Upper lobe of right lung (tissue), 1 donor: ENCODE measurements at places on chromosomes 4 and X. TPM values are rescaled to one million over a fixed set of nuclear protein-coding genes. Genes with fewer than 3 reads are reported as not detected.

DNA sequence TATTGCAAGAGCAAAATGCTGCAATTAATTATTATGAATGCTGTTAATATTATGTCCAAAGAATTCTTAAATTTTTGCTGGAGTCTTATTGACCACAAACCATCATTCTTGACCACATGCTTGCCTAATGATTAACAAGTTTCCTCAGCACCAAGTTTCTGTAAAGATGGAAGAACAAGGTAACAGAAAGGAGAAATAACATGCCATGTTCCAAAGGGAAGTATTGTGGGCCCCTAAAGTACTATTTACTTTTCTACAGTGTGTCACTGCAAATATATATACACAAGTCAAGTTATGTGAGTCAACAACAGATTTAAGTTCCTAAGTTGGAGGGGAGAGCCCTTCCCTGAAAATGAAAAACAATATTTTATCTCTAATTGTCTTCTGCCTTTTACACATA is 20.6 kb downstream of the FAM47E start:
- H3K4me1 ChIP-seq: no peaks in the 10 kb centered on the region
- H3K36me3 ChIP-seq: no peaks in the 10 kb centered on the region
- H3K27me3 ChIP-seq: no peaks in the 10 kb centered on the region
- no peak for DNase-seq
- no peak overlapping the region for H3K4me3 ChIP-seq
- H3K27ac ChIP-seq: no peak overlapping the region

DNA sequence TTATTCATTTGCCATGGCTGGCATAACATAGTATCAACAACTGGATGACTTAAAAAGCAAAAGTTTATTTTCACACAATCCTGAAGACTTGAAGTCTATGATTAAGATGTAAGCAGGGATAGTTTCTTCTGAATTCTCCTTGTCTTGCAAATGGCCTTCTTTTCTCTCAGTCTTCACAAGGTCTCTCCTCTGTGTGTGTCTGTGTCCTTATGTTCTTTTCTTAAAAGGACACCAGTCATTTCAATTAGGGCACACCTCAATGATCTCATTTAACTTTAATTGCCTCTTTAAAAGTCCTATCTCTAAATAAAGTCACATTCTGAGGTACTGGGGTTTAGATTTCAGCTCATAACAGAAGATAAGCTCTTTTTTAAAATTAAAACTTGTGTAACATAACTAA is 399.7 kb downstream of the PABPC4L start:
- no peak overlapping the region for H3K4me3 ChIP-seq
- DNase-seq: no peak
- H3K4me1 ChIP-seq: no peaks in the 10 kb centered on the region
- no peaks in the 10 kb centered on the region for H3K36me3 ChIP-seq
- H3K27me3 ChIP-seq: no peaks in the 10 kb centered on the region

HTRA3 gene
- 25.0 TPM for total RNA-seq

DNA sequence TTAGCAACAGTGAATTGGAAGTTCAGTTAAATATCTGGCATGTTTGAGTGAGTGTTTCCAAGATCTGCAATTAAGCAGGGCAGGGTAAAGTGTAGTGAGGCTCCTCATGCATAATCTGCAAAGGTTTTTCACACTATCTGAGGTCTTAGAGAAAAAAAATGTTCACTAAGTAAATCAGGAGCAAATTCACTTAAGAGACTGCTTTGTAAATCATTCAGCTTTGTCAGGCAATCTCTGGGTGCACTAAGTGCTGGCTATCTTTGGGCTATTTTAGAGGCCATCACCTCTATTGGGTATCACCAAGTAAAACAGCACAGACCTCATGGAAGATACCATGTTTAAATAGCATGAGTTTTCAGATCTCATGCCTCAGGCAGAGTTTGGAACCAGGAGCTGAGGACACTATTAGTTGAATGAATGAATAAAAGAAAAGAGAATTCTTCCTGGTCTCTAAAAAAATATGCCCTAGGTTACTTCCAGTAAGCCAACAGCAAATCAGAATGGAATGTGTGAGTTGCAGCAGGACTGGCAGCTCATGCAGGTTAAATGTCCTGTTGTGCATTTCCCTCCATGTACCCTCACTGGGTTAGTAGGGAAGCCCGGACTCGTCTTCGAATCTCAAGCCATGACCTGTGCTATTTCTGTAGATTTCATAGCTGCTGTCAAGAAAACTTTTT is 195.3 kb downstream of the KCNIP4 start:
- no peaks in the 10 kb centered on the region for H3K4me1 ChIP-seq
- no peak overlapping the region for H3K4me3 ChIP-seq

- no peak overlapping the region for H3K4me3 ChIP-seq
- no peaks in the 10 kb centered on the region for H3K4me1 ChIP-seq
- no peaks in the 10 kb centered on the region for H3K36me3 ChIP-seq
- H3K27ac ChIP-seq: no peak overlapping the region
- H3K27me3 ChIP-seq: no peaks in the 10 kb centered on the region
Observed at GRCh38 chr4:96708766-96709165, 868.9 kb downstream of the PDHA2 start.

- no peak overlapping the region for H3K27ac ChIP-seq
- H3K27me3 ChIP-seq: no peaks in the 10 kb centered on the region
- no peak for DNase-seq
- H3K4me1 ChIP-seq: peaks cover 3% of the 10 kb centered on the region
- no peaks in the 10 kb centered on the region for H3K36me3 ChIP-seq
- peak overlapping the region; percentile 56 for H3K4me3 ChIP-seq
Observed at GRCh38 chrX:9785254-9785943, 830 bp upstream of the SHROOM2 start.

DNA sequence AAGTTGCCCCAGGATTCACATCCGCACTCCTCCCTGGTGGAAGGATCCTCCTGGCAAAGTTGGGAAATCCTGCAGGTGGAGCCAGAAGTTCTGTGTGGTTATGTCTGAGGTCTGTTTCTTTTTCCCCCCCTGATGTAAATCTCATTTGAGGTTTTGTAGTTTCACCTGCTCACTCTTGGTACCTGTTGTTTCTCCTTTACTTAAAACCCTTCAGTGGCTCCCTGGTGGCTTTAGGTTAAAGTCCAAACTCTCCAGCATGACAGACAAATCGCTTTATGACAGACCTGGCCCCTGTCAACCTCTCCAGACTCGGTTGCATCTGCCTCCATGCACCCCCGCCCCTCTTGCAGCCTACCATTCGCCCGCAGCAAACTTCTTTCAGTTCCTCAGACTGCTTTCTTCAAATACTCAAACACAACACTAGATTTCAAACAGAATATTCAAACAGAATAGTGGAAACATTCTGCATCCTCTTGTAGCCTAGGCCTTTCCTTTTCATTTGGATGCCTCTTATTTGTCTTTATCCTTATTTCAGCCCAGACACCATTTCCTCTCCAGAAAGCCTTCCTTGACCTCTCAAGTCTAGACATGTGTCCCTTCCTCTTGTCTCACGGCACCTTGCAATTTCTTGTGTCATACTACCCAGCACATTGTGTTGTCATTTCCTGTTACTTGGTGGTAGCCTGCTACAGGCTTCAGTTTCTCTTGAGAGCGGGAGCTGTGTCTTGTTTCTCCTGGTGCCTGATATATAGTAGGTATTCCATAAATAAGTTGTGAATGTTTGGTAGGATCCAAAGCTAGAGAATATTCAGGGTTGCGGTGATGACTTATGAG is 24.8 kb downstream of the IL13RA1 start:
- H3K36me3 ChIP-seq: peaks cover 5% of the 10 kb centered on the region
- no peak overlapping the region for H3K27ac ChIP-seq

DNA sequence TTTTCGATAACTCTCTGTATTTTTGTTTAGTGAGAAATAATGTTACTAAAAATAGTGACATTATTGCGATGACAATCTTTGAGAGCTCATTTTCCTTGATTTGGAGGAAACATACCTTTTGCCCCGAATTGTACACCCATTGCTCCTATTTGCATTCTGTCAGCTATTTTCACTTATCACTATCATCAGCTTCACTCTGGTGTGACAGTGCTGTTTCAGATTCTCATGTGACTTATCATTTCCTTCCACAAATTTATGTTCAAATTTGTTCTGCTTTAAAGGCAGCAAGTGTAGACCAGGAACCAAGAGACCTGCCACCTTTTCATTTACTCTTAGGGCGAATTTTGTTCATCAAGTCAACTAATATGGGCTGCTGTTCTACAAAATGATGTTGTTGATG is 179.4 kb downstream of the RBM46 start:
- H3K36me3 ChIP-seq: no peaks in the 10 kb centered on the region
- H3K4me3 ChIP-seq: no peak overlapping the region
- H3K4me1 ChIP-seq: no peaks in the 10 kb centered on the region
- DNase-seq: no peak
- no peak overlapping the region for H3K27ac ChIP-seq
- H3K27me3 ChIP-seq: no peaks in the 10 kb centered on the region

XK gene
- total RNA-seq: 1.6 TPM

HOPX gene
- total RNA-seq: 520 TPM

SOWAHB gene
- total RNA-seq: 2.5 TPM
